Fibroblast of skin of back (primary cell): ENCODE measurements at places on chromosomes 1 and 21.

- no peak for DNase-seq
Measured at GRCh38 chr1:32333251-32333963, 2.6 kb downstream of the MARCKSL1 start.

DNA sequence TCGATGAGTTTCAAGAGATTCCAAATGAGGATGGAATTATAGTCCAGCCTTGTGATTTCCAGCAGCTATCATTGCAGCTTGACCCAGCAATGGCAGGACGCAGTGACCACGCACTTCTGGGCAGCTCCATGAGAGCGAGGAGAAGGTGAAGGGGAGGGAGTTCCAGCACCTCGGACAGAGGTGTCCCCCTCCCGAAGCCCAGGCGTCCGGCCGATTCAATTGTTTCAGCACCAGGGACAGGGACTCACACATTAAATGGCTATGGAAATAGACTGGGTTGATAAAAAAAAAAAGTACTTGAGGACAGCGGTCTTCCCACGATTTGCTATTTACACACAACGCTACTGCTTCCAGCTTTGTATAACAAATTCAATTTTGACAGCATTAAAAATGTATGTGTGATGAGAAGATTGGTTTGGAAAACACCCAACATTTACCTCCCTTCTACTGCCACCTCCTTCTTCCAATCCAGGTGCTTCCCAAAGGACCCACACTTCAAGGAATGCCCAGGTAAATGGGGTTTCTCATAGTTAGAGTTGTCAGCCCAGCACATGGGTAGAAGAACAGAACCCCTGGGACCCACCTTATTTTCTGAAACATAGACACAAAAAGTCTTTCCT lies 71.8 kb downstream of the DISP3 start:
- peak; percentile 76 for DNase-seq

DNA sequence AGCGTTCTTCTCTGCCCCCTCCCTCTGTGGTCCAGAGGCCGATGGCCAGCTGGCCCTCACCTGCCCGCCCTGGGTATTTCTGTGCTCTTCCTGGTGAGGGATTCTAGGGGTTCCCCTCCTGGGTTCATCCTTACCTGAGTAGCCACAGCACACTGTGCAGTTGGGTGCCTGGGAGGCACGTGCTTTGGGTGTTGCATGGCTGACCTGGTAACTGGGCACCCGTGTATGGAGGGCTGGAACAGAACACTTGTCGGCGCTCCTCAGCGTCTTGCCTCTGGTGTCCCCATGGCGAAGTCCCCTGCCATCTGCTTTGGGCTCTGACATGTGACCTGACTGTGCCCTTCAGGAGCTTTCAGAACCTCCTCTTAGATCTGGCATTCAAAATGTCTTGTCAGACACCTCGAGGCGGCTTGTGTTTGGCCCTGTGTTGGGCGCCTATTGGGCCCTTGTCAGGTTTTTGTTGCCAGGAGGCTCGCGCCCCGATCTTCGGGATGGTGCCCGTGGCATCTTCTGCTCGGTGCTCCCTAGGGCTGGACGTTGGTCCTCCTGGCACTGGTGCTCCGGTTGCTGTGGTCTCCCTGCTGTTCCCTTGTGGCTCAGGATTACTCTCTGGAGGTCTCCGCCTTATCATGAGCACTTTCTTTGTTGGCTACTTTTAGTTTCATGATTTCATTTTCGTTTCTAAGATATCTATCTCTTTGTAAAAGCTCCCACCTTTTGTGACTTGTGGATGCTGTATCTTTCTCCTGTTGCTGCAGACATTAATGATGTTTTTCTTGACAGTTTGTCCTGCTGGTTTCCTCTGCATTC lies 28.5 kb downstream of the SKI start:
- no peak for DNase-seq

DNA sequence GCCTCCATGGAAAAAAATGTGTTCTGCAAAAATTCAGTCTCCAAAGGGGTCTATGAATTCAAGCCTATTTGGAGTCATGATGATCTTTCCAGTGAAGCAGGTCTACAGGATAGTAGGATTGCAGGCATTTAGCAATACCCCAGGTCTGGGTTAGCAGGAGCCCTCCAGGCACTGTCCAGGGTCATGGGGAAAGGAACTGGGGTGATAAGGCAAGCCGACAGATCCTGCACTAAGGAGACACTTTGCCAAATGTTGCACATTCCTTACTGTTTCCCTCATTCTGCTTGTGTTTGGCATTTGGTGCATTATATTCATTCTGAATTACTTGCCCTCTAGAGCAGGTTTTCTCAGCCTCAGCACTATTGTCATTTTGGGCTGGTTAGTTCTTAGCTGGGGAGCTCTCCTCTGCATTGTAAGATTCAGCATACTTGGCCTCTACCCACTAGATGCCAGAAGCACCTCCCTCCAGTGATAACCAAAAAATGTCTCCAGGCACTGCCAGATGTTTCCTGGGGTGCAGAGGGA lies 333.3 kb upstream of the PLXNA2 start:
- DNase-seq, result no peak

DNA sequence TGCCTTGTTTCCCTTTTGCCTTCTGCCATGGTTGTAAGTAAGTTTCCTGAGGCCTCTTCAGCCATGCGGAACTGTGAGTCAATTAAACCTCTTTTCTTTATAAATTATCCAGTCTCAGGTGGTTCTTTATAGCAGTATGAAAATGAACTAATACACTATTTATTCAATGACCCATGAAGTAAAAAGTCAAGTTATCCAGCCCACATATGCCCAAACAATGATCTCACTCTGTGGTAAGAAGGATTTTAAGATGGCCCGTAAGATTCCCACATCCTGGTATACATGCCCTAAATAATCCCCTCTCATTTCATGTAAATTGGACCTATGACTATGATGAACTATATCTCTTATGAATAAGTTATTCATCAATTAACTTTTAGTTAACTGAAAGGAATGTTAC lies 1008.3 kb upstream of the B3GALT2 start:
- peak; percentile 48 for DNase-seq

- DNase-seq, result no peak
Measured at GRCh38 chr1:41294216-41294615, 52.1 kb upstream of the SCMH1 start.

- DNase-seq, result no peak
Measured at GRCh38 chr1:31757989-31758388, 6.2 kb downstream of the ADGRB2 start.

GRCh38 chr1:231286603-231287002 lies 45.6 kb downstream of the GNPAT start:
- no peak for DNase-seq

DNA sequence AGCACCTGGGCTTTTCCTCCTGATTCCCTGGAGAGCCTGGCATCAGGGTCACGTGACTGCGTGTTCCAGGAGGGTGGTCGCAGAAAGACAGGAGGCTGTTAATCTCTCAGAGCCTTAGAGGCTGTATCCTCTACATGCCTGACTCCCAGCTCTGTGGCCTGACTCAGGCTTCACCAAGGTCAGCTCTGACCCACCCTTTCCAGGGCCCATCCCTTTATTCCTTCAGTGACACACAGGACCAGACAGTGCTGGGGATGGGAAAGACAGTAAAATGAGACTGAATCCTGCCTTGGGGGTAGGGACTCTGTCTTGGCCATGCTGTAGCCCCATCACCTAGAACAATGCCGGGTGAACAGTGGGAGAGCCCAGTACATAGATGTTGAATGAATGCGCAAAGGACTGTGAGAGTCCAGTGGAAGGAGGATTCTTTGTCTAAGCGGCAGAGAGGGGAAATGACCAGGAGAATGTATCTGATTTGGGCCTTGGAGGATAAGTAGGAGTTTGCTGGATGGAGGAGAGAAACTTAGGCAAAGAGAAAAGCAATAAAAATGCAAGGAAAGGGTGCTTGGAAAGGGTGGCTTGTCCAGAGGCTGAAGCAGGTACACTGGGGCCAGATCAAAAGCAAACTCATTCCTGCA lies 33.0 kb downstream of the EPHX1 start:
- no peak for DNase-seq

- DNase-seq, result no peak
Measured at GRCh38 chr1:36542024-36542961, 59.6 kb upstream of the CSF3R start.

DNA sequence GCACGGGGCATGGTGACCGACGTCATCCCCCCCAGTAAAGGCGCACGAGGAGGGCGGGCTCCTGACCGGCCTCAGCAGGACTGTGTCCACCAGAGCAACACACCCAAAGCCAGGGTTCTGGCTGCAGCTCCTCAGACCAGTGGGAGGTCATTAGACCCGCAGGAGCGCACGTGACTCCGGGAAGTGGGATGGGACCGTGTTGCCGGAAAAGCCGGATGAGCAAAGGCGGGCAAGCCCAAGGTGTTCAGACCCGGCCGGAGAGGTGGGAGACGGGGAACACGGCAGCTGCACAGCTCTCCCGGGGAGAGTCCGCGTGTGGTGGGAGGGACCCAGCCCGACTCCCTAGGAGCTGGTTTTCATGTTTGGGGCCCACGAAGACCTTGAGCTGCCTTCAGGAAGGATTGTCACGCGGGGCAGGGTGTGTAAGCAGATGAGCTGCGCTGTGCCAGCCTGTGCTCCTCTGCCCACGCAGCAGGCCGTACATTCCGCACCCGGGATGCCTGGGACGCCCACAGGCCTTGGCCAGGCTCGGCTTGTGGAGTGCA lies 20.6 kb upstream of the TRAPPC10 start:
- DNase-seq, result no peak
